Common myeloid progenitor, CD34-positive (primary cell): ENCODE measurements at places on chromosomes 2 and 18.

DNA sequence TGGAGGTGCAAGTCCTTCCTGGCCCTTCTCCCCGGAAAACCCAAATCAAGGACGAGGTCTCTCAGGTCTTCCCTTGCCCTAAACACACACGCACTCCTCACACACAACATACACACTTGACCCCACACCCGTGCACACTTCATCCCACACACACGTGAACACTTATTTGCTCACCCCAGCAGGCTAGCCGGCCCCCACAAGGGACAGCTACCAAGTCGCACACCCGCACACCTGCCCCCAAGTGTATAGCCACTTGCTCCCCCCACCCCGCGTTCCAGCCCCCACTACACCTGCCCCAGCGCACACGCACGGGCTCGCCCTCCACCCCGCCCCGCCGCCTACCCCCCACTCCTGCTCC, 359 bp downstream of the TGFBRAP1 start:
- H3K4me3 ChIP-seq: peak overlapping the region; percentile 76
- peaks cover 64% of the 10 kb centered on the region for H3K4me1 ChIP-seq
- H3K36me3 ChIP-seq: no peaks in the 10 kb centered on the region
- peak overlapping the region; percentile 86 for H3K27ac ChIP-seq
- H3K27me3 ChIP-seq: no peaks in the 10 kb centered on the region
- peak; percentile 52 for DNase-seq

GRCh38 chr2:26193578-26194231, 20.8 kb downstream of the GAREM2 start:
- no peak overlapping the region for H3K4me3 ChIP-seq
- no peaks in the 10 kb centered on the region for H3K27me3 ChIP-seq
- DNase-seq: no peak
- H3K27ac ChIP-seq: no peak overlapping the region
- H3K36me3 ChIP-seq: peaks cover 81% of the 10 kb centered on the region
- H3K4me1 ChIP-seq: no peaks in the 10 kb centered on the region

- H3K27me3 ChIP-seq: no peaks in the 10 kb centered on the region
- H3K4me1 ChIP-seq: no peaks in the 10 kb centered on the region
- no peaks in the 10 kb centered on the region for H3K36me3 ChIP-seq
- no peak overlapping the region for H3K27ac ChIP-seq
These were observed 6.9 kb downstream of the UGT1A10 start for GRCh38 chr2:233643128-233643527.

GRCh38 chr2:224986477-224986876, 55.8 kb downstream of the DOCK10 start:
- no peaks in the 10 kb centered on the region for H3K27me3 ChIP-seq
- H3K36me3 ChIP-seq: no peaks in the 10 kb centered on the region
- H3K4me1 ChIP-seq: peaks cover 8% of the 10 kb centered on the region
- no peak overlapping the region for H3K4me3 ChIP-seq
- no peak overlapping the region for H3K27ac ChIP-seq

- no peaks in the 10 kb centered on the region for H3K36me3 ChIP-seq
- H3K4me3 ChIP-seq: no peak overlapping the region
- H3K4me1 ChIP-seq: no peaks in the 10 kb centered on the region
These were observed 134.4 kb upstream of the SEC11C start for GRCh38 chr18:59005262-59005661.

DNA sequence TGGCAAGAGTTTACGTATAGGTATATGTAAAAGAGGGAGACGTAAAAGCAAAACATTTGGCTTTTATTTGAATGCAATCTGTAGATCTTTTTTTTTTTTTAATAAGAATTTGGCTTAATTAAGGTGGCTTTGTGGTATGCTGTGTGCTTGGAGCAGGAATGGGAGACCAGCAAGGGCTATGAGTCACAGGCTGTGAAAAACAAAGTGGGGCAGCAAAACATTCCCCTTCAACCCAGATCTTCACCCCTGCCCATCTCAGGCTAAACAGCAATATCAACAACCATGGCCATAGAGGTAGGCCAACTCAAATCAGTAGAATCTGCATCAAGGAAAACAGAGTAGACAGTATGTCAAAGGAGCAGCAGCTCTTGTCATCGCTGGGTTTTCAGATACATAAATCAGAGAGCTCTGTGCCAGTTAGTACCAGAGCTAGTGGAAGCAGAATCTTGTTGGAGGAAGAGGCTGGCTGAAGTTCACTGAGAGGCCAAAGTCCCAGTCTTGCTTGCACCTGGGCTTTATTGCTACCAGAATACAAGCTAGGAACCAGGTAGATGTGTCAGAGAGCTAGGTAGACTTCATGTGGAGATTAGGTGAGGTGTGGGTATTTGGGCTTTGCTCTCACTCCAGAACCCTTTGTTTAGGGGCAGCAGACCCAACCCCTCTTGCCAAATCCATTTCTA, 191.5 kb upstream of the FANCL start:
- no peak overlapping the region for H3K4me3 ChIP-seq
- no peak for DNase-seq
- no peaks in the 10 kb centered on the region for H3K36me3 ChIP-seq

GRCh38 chr2:232365621-232366321, 12.8 kb upstream of the ALPP start:
- no peak for DNase-seq
- H3K27me3 ChIP-seq: no peaks in the 10 kb centered on the region
- no peaks in the 10 kb centered on the region for H3K36me3 ChIP-seq
- H3K4me3 ChIP-seq: no peak overlapping the region
- H3K4me1 ChIP-seq: peaks cover 35% of the 10 kb centered on the region

GRCh38 chr2:24220554-24221291, 45.9 kb downstream of the FAM228A start:
- peaks cover 35% of the 10 kb centered on the region for H3K36me3 ChIP-seq
- no peaks in the 10 kb centered on the region for H3K4me1 ChIP-seq
- no peak overlapping the region for H3K27ac ChIP-seq
- H3K27me3 ChIP-seq: no peaks in the 10 kb centered on the region
- no peak overlapping the region for H3K4me3 ChIP-seq

- peaks cover 24% of the 10 kb centered on the region for H3K4me1 ChIP-seq
- H3K27me3 ChIP-seq: no peaks in the 10 kb centered on the region
- H3K36me3 ChIP-seq: no peaks in the 10 kb centered on the region
- H3K4me3 ChIP-seq: no peak overlapping the region
- no peak for DNase-seq
These were observed 36.5 kb downstream of the ST3GAL5 start for GRCh38 chr2:85852152-85852840.

- H3K4me1 ChIP-seq: no peaks in the 10 kb centered on the region
- no peak overlapping the region for H3K4me3 ChIP-seq
- H3K36me3 ChIP-seq: no peaks in the 10 kb centered on the region
- DNase-seq: no peak
- H3K27ac ChIP-seq: no peak overlapping the region
These were observed 1588.2 kb downstream of the LRP1B start for GRCh38 chr2:140542627-140543026.

GRCh38 chr2:64220894-64221617, 76.8 kb upstream of the PELI1 start:
- H3K36me3 ChIP-seq: no peaks in the 10 kb centered on the region
- H3K4me3 ChIP-seq: no peak overlapping the region
- H3K27ac ChIP-seq: no peak overlapping the region
- no peaks in the 10 kb centered on the region for H3K27me3 ChIP-seq
- DNase-seq: no peak

DNA sequence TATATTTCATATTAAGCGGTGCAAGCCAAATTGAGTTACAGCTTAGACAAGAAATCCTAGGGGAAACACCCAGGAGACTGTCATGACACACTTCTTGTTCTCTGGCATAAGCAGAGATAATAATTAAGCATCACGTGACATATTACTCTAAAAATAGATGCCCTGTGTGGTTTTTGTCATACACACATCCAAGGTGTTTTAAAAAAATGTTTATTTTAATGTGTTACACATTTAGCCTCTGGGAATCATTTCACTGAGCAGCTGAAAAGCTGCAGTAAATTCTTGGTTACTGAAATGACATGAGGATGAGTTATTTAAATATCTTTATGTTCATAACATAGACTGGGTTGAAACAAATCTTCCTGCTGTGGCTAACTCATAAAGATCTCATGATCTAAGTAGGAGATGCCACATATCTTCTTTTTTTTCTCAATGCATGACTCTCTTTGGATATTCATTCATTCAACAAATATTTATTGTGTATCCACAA, 38.0 kb upstream of the ERMN start:
- H3K27ac ChIP-seq: no peak overlapping the region
- no peak overlapping the region for H3K4me3 ChIP-seq
- H3K36me3 ChIP-seq: no peaks in the 10 kb centered on the region
- no peaks in the 10 kb centered on the region for H3K27me3 ChIP-seq

DNA sequence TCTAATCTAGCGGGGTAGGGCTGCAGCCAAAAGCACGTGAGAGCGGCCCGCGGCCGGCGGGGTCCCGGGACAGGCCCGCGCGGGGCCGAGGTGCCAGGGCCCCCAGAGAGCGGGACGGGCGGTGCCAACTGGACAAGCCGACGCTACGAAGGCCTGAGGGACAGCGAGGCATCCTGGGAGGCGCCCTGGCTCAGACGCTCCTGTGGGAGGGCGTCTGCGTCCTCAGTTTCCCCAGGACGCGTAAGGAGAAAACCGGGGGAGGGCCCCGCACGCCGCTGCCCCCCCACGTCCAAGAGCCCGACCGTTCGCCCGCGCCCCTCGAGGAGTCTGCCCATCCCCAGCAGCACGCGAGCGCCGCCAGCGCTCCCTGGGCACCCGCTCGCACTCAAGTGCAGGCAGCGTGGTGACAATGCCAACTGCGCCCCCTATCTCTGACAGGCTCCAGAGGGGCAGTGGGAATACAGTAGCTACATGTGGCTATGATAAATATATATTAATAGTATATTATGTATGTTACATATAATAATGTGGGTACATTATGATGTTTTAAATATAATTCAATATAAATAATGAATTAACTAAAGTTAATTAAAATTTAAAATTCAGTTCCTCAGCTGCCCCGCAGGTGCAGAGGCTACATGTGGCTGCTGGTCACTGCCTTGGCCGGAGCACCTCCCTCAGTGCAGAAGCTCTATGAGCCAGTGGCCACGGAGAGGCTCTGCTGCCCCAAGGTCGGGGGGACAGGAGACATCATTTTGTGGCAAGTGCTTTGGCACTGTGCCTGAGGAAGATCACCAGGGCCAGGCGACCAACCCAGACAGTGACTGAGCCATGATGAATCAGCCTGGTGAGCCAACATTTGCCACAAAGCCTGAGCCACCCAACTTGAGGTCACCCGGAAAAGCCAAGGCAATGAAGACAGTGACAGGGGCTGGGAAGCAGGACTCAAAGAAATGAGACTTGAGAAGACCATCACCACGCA, 5.5 kb upstream of the SFT2D3 start:
- no peaks in the 10 kb centered on the region for H3K27me3 ChIP-seq
- peaks cover 10% of the 10 kb centered on the region for H3K4me1 ChIP-seq
- no peak overlapping the region for H3K27ac ChIP-seq
- no peak overlapping the region for H3K4me3 ChIP-seq
- peak; percentile 89 for DNase-seq

GRCh38 chr18:10659000-10659399, 133.2 kb downstream of the NAPG start:
- no peak for DNase-seq
- H3K27me3 ChIP-seq: no peaks in the 10 kb centered on the region
- H3K4me1 ChIP-seq: no peaks in the 10 kb centered on the region
- H3K4me3 ChIP-seq: no peak overlapping the region
- H3K36me3 ChIP-seq: no peaks in the 10 kb centered on the region

DNA sequence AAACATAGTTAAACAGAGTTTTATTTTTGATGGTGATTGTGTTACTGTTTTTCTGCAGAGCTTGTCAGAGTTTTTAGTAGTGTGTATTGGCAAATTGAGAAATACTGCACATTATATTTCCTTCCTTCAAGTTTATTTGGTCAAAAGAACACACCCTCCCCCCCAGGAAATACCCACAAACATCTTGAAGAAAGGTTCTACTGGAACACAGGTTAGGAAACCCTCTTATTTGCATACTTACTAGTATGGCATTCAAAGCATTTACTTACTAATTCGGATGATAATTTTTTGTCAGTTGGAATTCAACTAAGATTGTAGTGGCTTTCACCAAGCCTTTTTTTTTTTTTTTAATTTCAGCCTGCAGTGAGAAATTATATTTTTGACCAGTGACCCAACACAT, 9.1 kb downstream of the CAB39 start:
- H3K36me3 ChIP-seq: peaks cover 13% of the 10 kb centered on the region
- H3K27me3 ChIP-seq: no peaks in the 10 kb centered on the region
- H3K27ac ChIP-seq: no peak overlapping the region
- no peak for DNase-seq
- H3K4me1 ChIP-seq: peaks cover 4% of the 10 kb centered on the region

DNA sequence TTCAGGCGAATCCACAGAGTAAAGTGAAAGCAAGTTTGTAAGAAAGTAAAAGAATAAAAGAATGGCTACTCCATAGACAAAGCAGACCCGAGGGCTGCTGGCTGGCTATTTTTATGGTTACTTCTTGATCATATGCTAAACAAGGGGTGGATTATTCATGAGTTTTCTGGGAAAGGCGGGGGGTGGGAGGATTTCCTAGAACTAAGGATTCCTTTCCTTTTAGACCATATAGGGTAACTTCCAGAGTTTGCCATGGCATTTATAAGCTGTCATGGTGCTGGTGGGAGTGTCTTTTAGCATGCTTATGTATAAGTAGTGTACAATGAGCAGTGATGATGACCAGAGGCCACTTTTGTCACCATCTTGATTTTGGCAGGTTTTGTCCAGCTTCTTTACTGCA, 59.8 kb downstream of the SLC4A3 start:
- no peaks in the 10 kb centered on the region for H3K36me3 ChIP-seq
- no peak overlapping the region for H3K27ac ChIP-seq
- peaks cover 6% of the 10 kb centered on the region for H3K4me1 ChIP-seq
- no peak for DNase-seq
- H3K4me3 ChIP-seq: no peak overlapping the region

- no peak within 1 kb of the TSS for H3K27ac ChIP-seq
- H3K4me3 ChIP-seq: no peak within 1 kb of the TSS
- no peaks in the 10 kb centered on the region for H3K36me3 ChIP-seq
- peaks cover 63% of the 10 kb centered on the region for H3K27me3 ChIP-seq
These were observed at the start of gene SRD5A2 for GRCh38 chr2:31580321-31581117. SRD5A2 (minus strand) TSS chr2:31580938; CDS start chr2:31580900, 38 bp downstream.

GRCh38 chr2:70922235-70923234, 13.2 kb upstream of the ATP6V1B1 start:
- no peak overlapping the region for H3K4me3 ChIP-seq
- no peaks in the 10 kb centered on the region for H3K27me3 ChIP-seq
- H3K27ac ChIP-seq: no peak overlapping the region
- no peaks in the 10 kb centered on the region for H3K4me1 ChIP-seq
- no peaks in the 10 kb centered on the region for H3K36me3 ChIP-seq
- DNase-seq: no peak

DNA sequence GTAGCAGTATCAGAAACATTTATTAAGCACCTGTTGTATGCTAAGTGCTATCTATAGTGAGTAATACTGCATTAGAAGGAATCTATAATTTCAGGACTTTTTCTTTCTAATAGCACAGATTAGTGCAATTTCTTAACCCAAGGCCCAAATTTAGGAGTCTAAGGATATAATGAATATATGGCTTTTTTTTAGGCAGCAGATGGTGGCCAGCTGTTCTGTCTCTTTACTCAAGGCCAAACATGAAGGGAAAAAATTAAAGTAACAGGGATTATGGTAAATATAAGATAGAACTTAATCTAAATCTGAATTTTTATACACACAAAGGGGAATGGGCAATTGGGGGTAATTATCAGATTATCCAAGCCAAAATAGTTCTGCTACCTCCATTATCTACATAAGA, 230.6 kb upstream of the SP5 start:
- no peaks in the 10 kb centered on the region for H3K4me1 ChIP-seq
- no peak for DNase-seq
- no peak overlapping the region for H3K4me3 ChIP-seq
- no peaks in the 10 kb centered on the region for H3K27me3 ChIP-seq
- H3K27ac ChIP-seq: no peak overlapping the region

GRCh38 chr2:70939001-70939838, 3.5 kb downstream of the ATP6V1B1 start:
- no peaks in the 10 kb centered on the region for H3K36me3 ChIP-seq
- H3K27me3 ChIP-seq: peaks cover 6% of the 10 kb centered on the region
- no peaks in the 10 kb centered on the region for H3K4me1 ChIP-seq
- H3K4me3 ChIP-seq: no peak overlapping the region
- DNase-seq: no peak
